ENCODE measurements at places on chromosomes 11 and 22.

GRCh38 chr11:120827820-120828219, 196.1 kb upstream of the TBCEL start:
- no peak for DNase-seq

DNA sequence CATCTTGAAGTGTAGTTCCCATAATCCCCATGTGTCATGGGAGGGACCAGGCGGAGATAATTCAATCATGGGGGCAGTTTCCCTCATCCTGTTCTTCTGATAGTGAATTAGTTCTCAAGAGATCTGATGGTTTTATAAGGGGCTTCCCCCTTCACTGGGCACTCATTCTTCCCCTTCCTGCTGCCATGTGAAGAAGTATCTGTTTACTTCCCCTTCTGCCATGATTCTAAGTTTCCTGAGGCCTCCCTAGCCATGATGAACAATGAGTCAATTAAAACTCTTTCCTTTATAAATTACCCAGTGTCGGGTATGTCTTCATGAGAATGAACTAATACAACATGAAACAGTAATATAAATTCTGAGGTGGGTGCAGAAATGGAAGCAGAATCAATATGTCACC, 12.1 kb upstream of the SPTBN2 start:
- DNase-seq: no peak

DNA sequence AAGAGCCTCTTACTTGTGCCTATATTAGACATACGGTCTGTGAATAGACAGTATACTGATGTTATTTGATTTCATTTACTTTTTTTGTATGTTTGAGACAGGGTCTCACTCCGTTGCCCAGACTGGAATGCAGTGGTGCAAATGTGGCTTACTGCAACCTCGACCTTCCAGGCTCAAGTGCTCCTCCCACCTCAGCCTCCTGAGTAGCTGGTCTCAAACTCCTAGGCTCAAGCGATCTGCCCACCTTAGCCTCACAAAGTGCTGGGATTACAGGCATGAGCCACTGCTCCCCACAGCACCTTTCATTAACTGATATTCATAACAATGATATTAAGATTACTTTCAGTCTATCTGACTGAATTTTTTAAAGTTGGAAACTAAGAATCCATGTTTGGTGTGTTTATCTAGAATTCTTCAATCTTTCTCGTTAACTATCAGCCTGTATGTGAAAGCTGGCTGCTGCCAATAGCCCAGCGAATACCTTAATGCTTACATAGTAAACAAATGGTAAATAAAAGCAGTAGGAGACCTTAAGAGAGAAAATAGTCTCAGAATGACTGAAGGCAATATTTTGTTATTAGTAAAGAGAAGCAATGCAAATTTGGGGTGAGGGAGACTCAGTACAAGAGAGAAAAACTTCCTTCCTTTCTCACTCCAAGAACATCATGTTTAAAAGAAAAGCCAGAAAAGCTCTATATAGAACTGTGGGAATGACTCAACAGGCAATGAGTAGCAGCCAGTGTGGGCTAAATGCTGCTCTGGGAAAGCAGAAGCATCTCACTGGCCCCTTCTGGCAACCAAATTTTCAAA, 101.9 kb downstream of the MRTFA start:
- DNase-seq: no peak

- no peak for DNase-seq
Measured at GRCh38 chr11:39817241-39817640, 1642.2 kb downstream of the LRRC4C start.

DNA sequence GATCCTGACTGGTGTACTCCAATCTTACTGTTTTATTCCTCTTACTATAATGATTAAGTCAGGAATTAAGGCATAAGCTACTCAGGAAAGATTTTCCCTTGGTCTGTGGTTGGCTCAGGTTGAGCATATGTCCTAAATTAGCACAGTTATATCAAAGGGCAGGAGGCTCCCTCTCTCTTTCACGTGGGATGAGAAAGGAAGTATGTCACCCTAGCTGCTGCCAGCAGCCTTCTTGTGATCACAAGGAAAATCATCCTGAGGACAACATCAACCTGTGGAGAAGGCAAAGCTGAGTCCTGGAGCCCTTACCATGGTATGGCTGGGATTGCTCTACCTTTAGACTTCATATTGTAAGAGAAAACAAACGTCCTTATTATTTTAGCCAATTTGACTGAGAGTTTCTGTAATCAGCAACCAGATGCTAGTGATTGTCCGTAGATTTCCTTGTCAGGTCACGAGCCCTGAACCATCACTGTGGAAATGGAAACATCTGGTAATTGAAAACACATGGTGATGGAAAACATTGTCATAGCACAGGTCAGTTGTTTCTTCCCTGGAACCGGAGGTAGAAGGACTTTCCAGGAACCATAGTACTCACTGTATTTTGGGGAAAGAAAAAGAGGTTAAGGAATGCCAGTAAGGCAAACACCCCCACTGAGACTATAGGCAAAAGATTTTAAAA, 40.6 kb upstream of the DEUP1 start:
- DNase-seq: no peak

GRCh38 chr11:35622070-35622469, 3.8 kb downstream of the FJX1 start:
- peak; percentile 46 for DNase-seq
